ENCODE measurements at places on chromosomes 3 and 15. TPM values are rescaled to one million over a fixed set of nuclear protein-coding genes. Genes with fewer than 3 reads are reported as not detected.

Gene DUOXA1
- total RNA-seq, result not detected

Gene CHRM5
- total RNA-seq, result not detected

Gene LRRN1
- total RNA-seq, result 22.1 TPM

DNA sequence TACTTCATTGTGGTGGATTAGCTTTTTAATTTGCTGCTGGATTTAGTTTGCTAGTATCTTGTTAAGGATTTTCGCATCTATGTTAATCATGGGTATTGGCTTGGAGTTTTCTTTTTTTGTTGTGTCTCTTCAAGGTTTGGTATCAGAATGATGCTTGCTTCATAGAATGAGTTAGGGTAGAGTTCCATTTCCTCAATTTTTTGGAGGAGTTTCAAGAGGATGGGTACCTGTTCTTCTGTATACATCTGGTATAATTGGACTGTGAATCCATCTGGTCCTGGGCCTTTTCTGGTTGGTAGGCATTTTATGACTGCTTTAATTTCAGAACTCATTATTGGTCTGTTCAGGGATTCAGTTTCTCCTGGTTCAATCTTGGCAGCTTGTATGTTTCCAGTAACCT, 335.6 kb downstream of the EDEM1 start:
- H3K4me3 ChIP-seq, result no peak overlapping the region
- H3K27ac ChIP-seq, result no peak overlapping the region
- H3K27me3 ChIP-seq, result no peaks in the 10 kb centered on the region
- H3K36me3 ChIP-seq, result no peaks in the 10 kb centered on the region
- H3K4me1 ChIP-seq, result no peaks in the 10 kb centered on the region

DNA sequence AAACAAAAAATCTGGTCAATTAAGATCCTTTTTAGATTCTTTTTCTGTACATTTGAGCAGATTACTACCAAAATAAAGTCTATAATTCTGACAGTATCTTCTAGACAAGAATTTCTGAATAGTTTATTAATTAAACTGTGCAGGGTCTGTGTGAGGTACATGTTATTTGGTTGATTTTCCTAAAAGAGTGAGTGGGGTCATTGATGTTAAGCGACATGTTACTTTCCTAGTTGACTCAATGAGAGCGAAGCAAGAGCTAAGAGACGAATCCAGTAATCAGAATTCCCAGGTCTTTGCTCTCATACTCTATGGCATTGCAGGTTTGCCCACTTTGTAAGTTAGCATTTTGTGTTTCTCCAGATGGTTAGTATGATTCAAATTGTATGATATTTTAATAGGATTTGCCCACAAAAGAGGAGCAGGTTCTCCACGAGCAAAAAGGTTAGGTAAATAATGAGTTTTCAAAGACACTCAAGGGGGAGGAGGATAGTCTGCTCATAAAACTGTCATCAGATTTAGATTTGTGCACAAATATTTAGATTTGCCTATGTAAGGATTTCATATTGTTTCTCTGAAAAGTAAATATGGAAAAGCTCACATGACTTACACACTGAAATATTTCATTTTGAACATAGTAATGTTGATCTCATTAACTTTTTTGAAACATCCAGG, 217.2 kb upstream of the CGNL1 start:
- H3K4me1 ChIP-seq, result no peaks in the 10 kb centered on the region
- no peaks in the 10 kb centered on the region for H3K27me3 ChIP-seq
- no peak overlapping the region for H3K4me3 ChIP-seq
- DNase-seq, result no peak
- no peak overlapping the region for H3K27ac ChIP-seq
- no peaks in the 10 kb centered on the region for H3K36me3 ChIP-seq

GRCh38 chr15:58476525-58477162, 44.9 kb downstream of the LIPC start:
- DNase-seq, result no peak
- H3K27ac ChIP-seq, result no peak overlapping the region
- peaks cover 56% of the 10 kb centered on the region for H3K4me1 ChIP-seq
- no peak overlapping the region for H3K4me3 ChIP-seq
- no peaks in the 10 kb centered on the region for H3K27me3 ChIP-seq

DNA sequence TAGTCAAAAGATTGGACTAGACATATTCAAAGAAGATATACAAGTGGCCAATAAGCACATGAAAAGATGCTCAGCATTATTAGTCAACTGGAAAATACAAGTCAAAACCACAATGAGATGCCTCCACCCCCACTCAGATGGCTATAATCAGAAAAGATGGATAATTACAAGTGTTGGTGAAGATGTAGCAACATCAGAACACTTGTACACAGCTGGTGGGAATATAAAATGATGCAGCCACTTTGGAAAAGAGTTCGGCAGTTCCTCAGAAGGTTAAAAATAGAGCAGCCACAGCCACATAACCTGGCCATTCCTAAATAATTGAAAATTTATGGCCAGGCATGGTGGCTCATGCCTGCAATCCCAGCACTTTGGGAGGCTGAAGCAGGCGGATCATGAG, 38.4 kb downstream of the HEG1 start:
- no peaks in the 10 kb centered on the region for H3K36me3 ChIP-seq
- H3K4me3 ChIP-seq, result no peak overlapping the region
- no peak overlapping the region for H3K27ac ChIP-seq
- no peaks in the 10 kb centered on the region for H3K4me1 ChIP-seq
- peaks cover 49% of the 10 kb centered on the region for H3K27me3 ChIP-seq
- no peak for DNase-seq

Gene COL6A5
- total RNA-seq, result not detected

DNA sequence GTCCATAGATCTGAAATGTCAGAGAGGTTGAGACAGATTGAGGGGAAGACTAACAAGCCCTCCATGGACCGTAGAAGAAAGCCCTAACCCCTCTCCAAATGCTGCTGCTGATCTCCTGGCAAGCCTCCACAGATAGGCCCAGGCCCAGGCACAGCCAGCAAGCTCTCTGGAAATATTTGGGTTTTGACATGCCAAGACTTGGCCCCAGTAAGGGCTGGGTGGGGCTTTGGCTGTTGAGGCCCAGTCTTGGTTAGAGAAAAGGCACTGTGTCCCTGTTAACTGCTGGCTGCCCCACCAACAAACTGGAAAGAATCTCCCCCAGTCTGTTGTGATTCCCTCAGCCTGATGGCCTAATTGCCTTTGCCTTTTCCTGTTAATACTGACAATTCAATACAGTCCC, 208.8 kb upstream of the CTDSPL start:
- H3K27me3 ChIP-seq, result peaks cover 73% of the 10 kb centered on the region
- no peak overlapping the region for H3K27ac ChIP-seq
- no peak overlapping the region for H3K4me3 ChIP-seq
- H3K36me3 ChIP-seq, result no peaks in the 10 kb centered on the region

DNA sequence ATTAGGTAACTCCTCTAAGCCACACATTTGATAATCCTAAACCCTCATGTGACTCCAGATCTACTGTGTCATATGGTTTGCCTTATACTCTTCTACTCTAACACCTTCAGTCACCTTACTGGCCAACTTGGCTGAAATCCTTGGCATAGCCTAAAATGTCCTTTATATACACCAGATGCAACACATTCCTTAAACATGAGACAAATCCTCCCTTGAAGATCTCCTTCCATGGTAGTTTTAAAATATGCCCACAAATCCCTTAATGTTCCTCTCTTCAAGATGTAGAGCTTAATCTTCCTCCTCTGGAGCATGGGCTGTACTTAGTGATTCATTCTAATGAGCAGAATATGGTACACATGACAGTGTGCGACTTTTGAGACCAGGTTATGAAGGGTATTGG, 238.9 kb downstream of the SUCLG2 start:
- H3K4me1 ChIP-seq, result no peaks in the 10 kb centered on the region
- no peaks in the 10 kb centered on the region for H3K27me3 ChIP-seq
- DNase-seq, result no peak
- H3K27ac ChIP-seq, result no peak overlapping the region
- no peak overlapping the region for H3K4me3 ChIP-seq
- H3K36me3 ChIP-seq, result peaks cover 4% of the 10 kb centered on the region

Gene KCNMB2
- total RNA-seq, result not detected

Gene ATP13A3
- 237 TPM for total RNA-seq

- no peak for DNase-seq
- peaks cover 29% of the 10 kb centered on the region for H3K36me3 ChIP-seq
- no peaks in the 10 kb centered on the region for H3K4me1 ChIP-seq
- H3K27ac ChIP-seq, result no peak overlapping the region
These were observed 42.0 kb downstream of the MKRN2 start for GRCh38 chr3:12598890-12599289.

DNA sequence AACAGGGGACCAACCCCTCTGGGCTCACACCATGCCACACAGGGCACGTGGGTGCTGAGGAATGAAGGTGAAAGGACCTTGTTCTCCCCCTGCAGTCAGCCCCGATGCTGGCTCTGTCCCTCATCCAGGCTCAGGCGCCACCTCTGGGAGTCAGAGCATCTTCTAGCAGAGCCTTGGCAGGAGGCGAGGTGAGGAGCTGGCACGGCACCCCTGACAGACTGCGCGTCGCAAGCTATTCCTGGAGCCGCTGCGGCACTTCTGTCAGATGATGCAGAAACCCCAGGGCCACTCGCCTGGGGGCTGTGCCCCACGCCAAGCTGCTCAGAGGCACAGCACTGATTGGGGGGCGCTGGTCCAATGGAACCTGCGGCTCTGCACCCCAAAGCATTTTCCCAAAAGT, 62.0 kb downstream of the MGLL start:
- peaks cover 3% of the 10 kb centered on the region for H3K4me1 ChIP-seq
- H3K36me3 ChIP-seq, result no peaks in the 10 kb centered on the region
- DNase-seq, result no peak

Gene XCR1
- total RNA-seq, result not detected

Gene ZBBX
- 0.49 TPM for total RNA-seq

- H3K27ac ChIP-seq, result no peak overlapping the region
- H3K27me3 ChIP-seq, result peaks cover 18% of the 10 kb centered on the region
- H3K36me3 ChIP-seq, result no peaks in the 10 kb centered on the region
- no peak overlapping the region for H3K4me3 ChIP-seq
- H3K4me1 ChIP-seq, result peaks cover 25% of the 10 kb centered on the region
These were observed 140.6 kb upstream of the ABHD17C start for GRCh38 chr15:80554560-80554959.

DNA sequence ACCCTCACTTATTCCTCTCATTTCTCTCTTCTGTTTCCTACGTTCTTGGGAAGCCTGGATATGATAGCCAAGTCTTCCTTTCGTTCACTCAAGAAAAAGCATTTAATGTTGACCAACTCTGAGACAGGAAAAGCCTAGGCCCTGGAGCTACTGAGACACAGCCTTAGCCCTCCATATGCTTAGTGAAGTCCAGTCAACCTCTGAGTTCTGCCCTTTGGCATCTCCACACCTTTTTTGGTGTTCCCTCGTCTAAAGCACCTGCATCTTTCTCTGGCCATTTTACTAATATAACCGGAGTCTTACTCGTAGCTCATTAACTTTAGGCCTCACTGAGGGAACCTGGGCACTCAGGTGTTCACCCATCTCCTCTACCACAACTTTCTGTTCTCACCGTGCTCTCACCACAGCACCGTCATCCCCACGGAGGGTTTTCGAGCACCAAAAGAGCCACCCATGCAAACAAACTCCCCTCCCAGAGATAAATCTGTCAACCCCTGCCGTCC, 632 bp downstream of the MTHFS start:
- peak overlapping the region; percentile 98 for H3K4me3 ChIP-seq
- no peak for DNase-seq
- peaks cover 23% of the 10 kb centered on the region for H3K4me1 ChIP-seq
- H3K36me3 ChIP-seq, result peaks cover 27% of the 10 kb centered on the region
- no peaks in the 10 kb centered on the region for H3K27me3 ChIP-seq

Gene GOLGA6L7
- total RNA-seq, result not detected

Gene INKA1
- total RNA-seq, result not detected

Gene CLDN1
- 204 TPM for total RNA-seq

- DNase-seq, result no peak
- H3K27me3 ChIP-seq, result no peaks in the 10 kb centered on the region
- H3K4me1 ChIP-seq, result no peaks in the 10 kb centered on the region
- no peaks in the 10 kb centered on the region for H3K36me3 ChIP-seq
- no peak overlapping the region for H3K4me3 ChIP-seq
These were observed 488.3 kb upstream of the ALCAM start for GRCh38 chr3:104878395-104878794.
